Right ventricle myocardium inferior (tissue), 1 donor: ENCODE measurements at places on chromosomes 6 and 20. TPM values are rescaled to one million over a fixed set of nuclear protein-coding genes. Genes with fewer than 3 reads are reported as not detected.
A peak's percentile ranks its signal among the peaks of the same experiment; 100 is the strongest.

GRCh38 chr6:166076625-166077024 is 91.0 kb downstream of the TBXT start:
- no peak for DNase-seq

GRCh38 chr6:130780122-130780521 is 47.1 kb upstream of the SMLR1 start:
- DNase-seq: no peak

- no peak for DNase-seq
Observed at GRCh38 chr6:134322216-134322615, 4.3 kb upstream of the SGK1 start.

- DNase-seq: no peak
Observed at GRCh38 chr6:107807196-107807811, 16.8 kb downstream of the SCML4 start.

DNA sequence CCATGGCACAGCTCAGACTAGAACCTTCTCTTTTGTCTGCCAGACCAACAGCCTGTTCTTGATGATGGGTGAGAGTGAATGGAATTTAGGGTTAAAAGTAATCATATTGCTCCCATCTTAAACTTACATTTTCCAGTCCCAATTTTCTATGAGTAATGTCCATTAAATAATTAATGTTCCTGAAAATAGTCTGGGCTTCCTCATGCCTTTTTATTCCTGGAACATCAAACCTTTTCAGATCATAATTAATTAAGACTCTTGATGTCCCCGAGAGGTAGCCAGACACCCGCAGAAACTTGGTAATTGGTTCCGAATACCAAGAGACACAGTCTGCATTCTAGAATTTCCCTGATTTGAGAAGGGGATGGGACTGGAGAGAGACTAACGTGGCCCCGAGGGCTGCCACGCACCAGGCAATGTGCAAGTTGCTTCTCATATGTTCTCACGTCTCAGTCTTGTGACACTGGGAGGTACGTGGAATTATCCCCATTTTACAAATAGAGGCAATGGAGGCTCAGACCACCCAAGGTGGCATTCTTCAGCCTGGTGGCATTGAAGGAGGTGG is 78.6 kb upstream of the TOX2 start:
- DNase-seq: no peak

- DNase-seq: peak; percentile 62
Observed at GRCh38 chr20:62796699-62797491, 622 bp downstream of the MRGBP start.

- DNase-seq: no peak
Observed at GRCh38 chr6:37738216-37738615, 40.5 kb upstream of the MDGA1 start.

GRCh38 chr20:54707801-54708200 is 232.4 kb downstream of the DOK5 start:
- DNase-seq: no peak

Gene PPP2R5D
- 34.2 TPM for total RNA-seq

Gene THBS2
- total RNA-seq: 10.6 TPM

Gene PFDN6
- 57.8 TPM for total RNA-seq

Gene NKX2-2
- total RNA-seq: not detected
